ENCODE measurements at places on chromosomes 3 and 15.

GRCh38 chr3:45552031-45552793 lies 42.3 kb upstream of the LIMD1 start:
- DNase-seq, result no peak

- DNase-seq, result no peak
Observed at GRCh38 chr3:10574101-10574620, 68.8 kb upstream of the ATP2B2 start.

DNA sequence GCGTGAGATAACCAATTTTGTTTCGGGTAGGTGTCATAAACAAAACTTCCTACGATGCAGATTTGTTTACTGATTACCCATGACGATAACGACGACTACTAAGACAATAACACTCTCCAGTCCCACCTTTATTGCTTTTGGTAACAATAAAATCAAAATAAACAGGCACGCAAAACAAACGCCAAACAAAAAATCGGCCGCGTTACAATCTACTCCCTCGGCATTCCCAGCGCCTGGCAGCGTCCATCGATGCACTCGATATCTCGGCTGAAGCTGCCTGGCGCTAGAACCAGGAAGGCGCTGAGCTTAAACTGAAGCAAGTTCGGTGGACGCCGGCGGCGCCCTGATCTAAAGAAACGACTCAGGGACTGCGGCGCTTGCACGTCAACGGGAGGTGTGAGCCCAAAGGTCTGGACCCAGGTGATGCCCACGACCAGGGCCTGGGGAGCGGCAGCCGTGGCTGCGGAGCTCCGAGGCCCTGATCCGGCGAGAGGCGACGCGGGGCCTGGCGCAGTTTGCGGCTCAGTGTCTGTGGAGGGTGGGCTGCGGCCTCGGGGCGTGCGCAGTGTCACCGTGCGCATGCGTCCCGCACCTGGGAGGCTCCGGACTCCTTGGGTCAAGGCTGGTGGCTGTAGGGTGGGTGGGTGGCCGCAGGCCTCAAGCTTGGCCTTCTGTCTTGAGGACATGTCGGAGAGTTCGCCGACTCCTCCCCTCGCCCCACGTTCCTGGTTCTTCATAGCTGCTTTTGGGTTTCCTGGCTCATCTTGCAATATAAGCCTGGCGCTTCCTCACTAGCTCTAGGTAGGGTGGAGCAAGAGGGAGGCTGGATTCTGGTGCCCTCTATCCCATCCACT lies at the start of gene RSRC1:
RSRC1 (plus strand) TSS at position 286 of the 854 bp plus-strand sequence. CDS start 12,016 bp downstream, outside the sequence.
- DNase-seq, result peak; percentile 93

DNA sequence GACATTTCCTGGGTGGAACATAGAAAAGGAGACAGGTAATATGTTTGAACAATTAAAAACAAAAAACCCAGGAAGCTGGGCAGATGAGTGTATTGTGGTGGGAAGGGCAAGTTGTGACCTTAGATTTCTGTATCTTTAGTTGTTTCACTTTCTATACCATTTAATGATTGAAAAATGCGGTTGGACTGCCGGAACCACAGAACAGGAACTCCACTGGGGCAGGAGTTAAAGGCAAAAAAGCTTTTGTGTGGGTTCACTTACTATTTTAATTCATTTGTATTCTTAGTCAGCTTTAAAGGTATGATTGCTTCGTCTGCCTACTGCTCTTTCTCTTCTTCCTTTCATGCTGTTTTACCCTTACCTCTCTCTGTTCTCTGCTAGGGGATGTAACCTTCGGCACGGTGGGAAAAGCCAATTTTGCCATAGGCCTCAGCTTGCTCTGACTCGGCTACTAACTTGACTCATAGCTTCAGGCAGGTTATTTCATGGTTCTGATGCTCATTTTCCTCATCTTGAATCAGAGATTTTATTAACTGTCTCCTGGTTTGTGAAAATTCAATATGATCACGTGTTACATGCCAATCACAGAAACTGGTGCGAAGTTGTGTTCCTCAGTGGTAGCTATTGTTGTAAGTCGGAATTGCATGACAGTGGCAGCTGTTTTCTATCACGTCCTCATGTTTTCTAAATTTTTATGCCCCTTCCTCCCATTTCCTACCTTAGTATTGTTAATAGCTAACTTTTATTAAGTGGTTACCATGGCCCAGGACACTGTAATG lies 1.6 kb upstream of the MCTP2 start:
- no peak for DNase-seq

DNA sequence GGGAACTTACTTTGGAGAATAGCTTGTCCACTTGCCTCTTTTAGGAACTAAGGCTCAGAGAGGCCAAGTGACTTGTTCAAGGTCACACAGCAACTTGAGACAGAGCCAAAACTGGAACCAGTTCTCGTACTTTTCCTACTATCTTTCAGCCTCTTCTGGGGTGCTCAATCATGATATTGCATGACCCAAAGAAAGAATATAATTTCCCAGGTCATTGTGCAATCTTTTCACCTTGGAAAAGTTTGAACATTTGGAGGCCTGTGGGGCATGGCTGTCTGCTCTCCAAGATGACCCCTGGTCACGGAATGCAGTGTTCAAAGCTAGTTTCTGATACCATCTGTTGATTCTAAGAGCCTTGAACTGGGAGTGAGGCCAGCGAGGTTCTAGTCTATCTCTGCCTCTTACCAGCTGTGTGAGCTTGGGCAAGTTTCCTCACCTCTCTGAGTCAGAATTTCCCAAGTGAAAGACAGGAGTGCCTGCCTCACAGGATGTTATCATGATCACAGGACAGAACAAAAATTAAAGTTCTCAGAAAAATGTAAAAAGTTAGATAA lies 89.7 kb downstream of the BDH1 start:
- DNase-seq, result no peak

GRCh38 chr3:9800529-9800928 lies 7.6 kb downstream of the ARPC4 start:
- no peak for DNase-seq

- DNase-seq, result no peak
Observed at GRCh38 chr3:38453913-38454177, 155 bp downstream of the ACVR2B start.

DNA sequence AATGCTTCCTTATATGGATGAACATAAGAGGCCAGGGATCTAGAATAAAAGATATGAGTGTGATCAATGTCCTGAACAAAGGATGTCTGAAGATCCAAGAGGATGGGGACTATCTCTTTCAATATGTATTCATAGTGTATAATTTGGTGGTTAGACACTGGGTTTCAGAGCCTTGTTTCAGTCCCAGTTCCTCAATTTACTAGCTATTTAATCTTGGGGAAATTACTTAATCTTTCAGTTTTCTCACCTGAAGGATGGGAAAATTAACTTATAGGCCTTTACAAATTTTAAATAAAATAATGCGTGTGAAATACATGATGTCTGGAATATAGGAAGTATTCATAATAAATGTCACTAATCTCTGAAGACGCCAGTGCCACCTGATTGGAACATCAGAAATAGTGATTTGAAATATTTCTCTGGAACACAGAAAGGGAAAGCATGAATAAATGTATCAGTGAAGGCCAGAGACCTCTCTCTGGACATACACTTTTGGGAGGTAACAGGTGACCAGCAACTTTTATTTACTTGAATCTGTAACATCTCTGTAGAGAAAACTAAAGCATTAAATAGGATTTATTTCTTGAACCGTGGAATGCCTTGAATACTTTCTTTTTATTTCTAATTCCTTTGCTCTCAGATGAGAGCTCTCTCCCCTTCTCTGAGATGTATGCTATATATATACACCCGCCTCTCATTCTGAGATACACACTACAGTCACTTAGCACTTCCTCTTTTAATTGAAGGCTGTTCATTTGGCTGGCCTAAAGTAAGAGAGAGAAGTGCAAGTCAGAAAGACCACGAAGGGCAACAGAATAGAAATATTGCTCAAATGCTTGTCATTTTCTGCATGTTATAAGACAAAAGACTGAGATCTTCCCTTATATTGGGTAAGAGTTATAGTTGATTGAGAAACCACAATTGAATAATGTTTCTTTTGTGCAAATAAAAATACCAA lies 407.1 kb downstream of the LSAMP start:
- DNase-seq, result no peak

DNA sequence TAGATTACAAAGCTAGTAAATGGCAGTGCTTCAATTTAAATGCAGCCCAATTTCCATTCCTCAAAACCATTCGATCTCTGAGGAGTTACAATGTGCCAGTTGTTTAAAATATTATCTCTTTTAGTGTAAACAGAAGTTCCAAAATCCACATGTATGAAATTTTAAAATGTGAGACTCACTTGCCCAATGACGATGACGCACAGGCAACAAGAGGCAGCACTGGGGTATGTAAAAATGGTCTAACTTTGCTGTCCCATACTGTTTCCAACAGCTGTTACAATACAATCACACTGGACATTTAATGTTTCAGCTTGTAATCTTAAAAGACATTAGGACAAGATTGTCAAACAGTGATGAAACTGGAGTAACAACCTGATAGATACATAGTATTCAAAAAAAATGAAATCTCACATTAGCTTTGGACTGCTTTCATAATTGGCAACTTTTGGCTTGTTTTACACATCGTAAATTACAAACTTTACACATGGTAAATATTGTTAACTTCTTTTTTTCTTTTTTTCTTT lies 12.2 kb downstream of the SLTM start:
- no peak for DNase-seq

DNA sequence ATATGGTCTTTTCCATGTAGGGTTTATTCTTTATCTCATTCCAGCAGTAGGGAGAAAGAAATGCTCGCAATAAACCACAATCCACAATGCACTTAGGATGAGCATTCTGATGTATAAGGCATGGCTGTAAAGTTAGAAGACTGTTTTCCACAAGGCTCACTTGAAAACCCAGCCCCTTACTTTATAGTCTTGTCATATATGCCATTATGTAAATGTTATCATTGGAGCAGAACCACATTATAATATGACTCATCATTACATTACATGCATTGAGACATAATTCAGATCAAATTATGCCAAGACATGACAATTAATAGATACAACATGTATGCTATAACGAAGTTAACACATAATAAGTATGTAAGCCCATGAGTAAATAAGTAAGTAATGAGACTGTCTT lies 348.1 kb downstream of the LSAMP start:
- no peak for DNase-seq

DNA sequence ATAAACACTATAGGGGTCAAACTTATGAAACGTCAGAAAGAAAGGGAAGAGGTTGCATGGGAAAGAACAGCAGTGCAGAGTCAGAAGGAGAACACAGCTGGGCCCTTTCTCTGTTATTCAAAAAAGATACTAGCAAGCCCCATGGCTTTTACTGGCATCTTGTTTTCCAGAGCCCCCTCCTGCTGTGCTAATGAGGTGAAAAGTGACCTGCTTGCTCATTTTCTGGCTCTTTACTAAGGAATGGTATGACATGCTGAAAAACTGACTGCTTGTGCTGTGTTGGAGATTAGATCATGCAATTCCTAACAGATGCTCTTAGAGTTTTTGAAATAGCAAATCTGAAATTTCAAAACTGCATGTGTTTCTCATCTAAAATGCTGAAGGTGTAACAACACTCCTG lies 541.6 kb upstream of the ALCAM start:
- no peak for DNase-seq

DNA sequence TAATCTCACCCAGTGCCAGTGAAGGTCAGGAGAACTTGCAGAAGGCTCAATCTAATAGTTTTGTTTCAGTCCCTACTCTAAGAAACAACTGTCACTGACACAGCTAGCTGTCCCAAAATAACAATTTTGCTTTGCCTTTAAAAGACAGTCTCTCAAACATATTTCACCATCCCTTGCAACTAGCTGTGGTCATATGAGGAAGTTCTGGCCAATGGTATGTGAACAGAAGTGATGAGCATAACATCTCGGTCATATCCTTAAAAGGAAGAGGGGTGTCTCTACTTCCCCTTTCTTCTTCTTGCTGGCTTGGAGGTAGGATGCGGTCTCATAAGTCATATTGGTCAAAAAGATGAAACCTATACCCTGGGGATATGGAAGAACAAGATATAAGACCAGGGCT lies 198.1 kb downstream of the NEK10 start:
- no peak for DNase-seq

DNA sequence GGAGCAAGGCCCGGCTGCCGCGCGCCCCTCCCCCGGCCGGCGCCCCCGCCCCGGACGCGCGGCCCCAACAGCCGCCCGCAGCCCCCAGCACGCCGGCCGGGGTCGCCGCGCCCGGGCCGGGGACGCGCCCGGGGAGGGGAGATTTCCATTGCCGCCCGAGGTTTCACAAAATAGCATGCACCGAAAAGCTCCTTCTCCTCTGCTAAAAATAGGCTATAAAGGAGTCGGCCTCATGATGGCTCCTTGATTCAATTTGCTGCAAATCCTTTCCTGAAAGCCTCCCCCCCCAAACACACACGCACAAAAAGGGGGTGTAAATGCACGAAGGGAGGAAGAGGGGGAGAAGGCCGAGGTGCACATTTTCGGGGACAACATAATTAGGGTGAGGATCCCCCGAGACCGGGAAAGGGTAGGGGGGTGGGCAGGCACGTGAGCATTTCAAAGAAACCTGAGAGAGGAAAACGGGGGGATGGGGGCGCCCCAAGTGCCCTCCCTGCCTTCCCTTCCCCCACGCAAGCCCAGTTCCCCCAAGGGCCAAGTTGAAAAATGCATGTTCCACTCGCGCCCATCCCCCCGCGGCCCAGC lies 734 bp downstream of the TBL1XR1 start:
- peak; percentile 40 for DNase-seq
